ENCODE measurements at places on chromosomes 2 and 18.

- DNase-seq, result peak; percentile 59
Observed at GRCh38 chr2:43169099-43169945, 57.1 kb downstream of the ZFP36L2 start.

- no peak for DNase-seq
Observed at GRCh38 chr18:23885750-23886149, 128.8 kb upstream of the TTC39C start.

- no peak for DNase-seq
Observed at GRCh38 chr2:158822193-158822592, 27.1 kb downstream of the DAPL1 start.

DNA sequence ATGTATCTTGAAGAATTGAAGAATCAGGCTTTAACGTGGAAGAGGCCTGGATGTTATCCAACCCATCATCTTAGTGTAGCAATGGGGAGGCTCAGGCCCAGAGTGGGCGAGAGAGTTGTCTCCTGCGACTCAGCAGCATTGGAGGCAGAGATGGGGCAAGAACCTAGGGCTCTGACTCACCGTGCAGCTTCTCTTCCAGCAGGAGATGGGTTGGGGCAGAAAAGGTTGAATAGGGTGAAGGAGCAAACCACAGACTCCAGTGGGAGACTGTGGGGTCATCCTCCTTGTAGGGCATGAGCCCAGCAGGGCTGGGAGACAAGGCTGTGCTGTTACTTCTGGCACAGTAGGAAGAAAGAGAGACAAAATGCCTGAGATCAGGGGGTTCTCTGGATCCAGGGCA is 1.4 kb downstream of the IL36RN start:
- no peak for DNase-seq

- no peak for DNase-seq
Observed at GRCh38 chr2:215722986-215723630, 287.2 kb upstream of the FN1 start.

DNA sequence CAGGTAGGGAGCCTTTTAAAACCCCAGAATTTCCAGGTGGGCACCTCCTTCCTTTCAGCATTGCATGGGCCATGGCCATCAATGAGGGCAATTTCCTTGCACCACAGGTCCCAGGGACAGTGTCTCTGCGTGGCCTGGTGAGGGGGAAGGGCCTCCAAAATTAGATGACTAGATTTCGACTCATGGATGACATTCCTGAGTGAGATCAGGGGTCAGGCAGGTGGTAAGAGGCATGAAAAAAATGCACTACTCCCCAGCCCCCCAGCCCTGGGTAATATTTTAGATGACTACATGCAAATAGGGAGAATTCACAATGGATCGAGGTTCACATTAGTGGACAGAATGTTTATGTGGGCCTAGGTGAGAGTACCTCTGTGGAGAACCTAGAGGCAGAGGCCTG is 19.0 kb upstream of the IGFBP5 start:
- no peak for DNase-seq

DNA sequence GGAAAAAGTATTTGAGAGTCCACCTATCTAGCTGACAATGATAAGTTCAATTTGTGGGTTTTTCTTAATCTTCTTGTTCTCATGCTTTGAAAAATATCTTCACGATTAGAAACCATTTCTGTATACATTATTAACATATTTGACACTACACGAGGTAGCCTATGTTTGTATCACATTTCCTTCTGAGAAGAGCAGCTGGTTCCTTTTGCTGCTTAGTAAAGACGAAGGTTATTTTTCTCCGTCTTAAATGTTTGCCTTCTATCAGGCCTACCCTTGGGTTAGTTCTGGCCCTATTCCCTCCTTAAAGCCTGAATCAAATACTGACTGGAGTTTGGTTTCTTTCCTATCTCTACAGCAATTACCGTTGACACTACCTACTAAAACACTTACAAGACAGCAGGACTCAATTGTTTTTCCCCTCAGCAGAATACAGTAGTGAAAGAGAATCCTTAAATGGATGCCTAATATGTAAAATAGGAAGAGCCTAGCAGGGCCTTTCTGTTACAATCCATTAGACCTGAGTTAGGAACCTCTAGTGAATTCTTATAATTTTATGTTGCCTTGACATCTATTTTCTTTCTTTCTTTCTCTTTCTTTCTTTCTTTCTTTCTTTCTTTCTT is 790.4 kb downstream of the EPHA4 start:
- no peak for DNase-seq

- no peak for DNase-seq
Observed at GRCh38 chr2:218540015-218540414, 28.1 kb downstream of the USP37 start.

DNA sequence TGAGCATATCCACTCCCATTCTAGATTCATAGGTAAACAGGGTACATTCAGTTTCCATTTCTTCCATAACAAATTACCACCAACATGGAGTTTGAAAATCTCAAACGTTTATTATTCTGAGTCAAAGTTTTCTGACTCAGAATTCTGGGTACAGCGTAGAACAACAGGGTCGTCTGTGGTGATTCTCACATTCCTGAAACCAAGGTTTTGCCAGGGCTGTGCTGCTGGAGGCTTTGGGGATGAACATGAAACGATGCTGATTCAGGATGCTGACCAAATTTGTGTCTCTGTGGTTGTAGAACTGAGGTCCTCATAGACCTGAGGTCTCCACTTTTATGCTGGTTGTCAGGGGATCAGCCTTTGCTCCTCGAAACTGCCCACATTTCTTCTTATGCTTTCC is 255.7 kb downstream of the DSEL start:
- DNase-seq, result no peak

DNA sequence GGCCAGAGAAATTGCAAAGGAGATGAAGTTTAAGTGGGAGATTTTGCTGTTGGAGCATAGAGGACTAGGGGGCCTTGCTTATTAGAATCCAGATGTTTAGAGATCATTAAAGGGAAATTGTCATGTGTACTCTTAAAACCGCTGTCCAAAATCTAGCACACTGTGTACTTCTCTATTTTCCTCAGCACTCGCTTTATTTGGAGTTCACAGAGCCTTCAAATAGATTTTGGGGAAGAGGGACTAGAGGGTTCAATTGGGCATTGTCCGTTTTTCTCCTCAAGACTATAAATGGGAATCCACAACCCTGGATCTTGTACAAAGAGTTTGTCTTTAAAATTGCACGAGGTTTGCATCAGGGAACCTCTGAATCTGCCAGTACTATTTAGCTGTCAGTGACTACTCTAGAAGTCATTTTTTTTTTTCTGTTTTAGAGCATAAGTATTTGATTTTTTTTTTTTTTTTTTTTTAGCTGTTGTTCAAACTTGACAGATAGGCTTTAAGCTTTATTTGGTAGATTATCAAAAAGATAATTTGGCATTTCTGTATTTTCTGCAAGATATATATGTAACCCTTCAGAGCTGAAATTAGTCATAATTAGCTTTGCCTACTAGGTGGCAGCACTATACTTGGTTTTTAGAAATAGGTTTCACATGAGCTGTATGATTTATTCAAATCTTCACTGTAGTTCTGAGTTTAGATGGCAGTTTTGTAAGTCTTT is 14.2 kb downstream of the PMS1 start:
- no peak for DNase-seq

DNA sequence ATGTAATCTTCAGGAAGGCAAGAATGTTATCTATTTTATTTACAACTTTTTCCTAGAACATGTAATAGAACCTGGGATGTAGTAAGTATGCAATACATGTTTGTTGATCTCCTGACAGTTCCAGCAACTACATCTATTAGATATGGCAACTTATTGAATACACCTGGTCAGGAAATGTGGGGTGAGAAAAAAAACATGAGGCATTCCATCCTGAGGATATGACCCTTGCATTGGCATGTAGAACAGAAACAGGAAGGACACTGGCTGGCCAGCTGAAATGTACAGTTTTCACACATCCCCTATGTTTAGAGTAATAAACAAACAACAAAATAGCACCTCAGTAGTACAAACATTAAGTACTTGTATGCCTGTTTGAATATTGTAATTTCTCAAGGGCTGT is 272.6 kb upstream of the NT5C1B start:
- DNase-seq, result no peak

GRCh38 chr2:233976690-233977294 is 59.6 kb downstream of the TRPM8 start:
- DNase-seq, result no peak

DNA sequence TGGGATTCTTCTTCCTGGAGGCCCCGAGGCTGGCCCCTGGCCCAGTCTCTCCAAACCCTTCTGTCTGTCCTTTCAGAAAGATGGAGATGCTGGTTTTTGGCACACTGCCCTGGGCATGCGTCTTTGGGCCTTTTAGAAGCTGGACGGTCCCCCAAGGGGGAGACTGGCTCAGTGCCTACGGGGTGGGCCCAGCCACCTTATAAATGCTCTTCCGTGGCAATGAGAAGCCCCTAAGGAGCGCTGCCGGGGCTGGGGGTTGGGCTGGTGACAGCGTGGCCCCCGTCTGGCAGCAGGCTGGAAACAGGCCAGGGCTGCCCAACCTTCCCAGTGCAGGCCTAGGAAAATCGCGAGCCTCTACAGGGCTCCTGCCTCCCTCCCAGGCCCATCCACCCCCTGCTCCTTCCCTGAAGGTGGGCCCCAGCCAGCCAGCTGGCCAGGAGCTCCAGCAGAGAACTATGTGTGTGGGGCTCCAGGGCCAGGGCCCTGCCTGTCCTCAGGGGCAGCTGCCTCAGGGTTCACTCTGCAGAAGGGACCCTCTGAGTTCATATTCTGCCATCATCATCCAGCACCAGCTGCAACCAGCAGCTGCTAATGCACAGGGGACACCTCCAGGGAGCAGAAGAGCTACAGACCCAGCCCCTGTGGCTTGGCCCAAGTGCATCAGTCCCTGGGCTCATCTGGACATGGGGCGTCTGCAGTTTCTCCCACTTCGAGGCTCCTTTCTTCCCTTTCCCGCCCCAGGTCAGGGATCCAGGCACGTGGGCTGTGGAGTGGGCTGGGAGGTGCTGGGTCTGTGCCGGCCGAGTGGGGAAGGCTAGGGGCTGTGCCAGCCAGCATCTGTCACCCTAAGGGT is 107.6 kb upstream of the OTOS start:
- DNase-seq, result no peak

DNA sequence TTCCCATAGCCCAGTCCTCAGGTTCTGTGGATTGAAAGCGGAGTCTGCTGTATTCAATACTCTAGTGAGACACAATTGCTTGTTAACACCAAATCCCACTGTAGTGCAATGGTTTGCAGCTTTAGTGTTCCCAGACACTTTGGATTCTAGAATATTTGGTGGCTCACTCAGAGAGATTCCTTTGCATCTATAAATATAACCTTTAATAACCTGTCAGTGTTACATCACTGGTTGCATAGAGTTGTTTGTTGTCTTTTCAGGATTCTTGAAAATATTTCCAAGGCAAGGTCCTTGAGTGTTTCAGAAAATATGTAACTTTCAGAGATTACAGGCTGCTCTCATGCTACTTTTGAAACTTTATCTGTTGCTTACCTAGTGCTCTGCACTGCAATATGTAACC is 157.5 kb downstream of the ZEB2 start:
- no peak for DNase-seq

- no peak for DNase-seq
Observed at GRCh38 chr2:120745420-120746111, 9.9 kb downstream of the GLI2 start.

DNA sequence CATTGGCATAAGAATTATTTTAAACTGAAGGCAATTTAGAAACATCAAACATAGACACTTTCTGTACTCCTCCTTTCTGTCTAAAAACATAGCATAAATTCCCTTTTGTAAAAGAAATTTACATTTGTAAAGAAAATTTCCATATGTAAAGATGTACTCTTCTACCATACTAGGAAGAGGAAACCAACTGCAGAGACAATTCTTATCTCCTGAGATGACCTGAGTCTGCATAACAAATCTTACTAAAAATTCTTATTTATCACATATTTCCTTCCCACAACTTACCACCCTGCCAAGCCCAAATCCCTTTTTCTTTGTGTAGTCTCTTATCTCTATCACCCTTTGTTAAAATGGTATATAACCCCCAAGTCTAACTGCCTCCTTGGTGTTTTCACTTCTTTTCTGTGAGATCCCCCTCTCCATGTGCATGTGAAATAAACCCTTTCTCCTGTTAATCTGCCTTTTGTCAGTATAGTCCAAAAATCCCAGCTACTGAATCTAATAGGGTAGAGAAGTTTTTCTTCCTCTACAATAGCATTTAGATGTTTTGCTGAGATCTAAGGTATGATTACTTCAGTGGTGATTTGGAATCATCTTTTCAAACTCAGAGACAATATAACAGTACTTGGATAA is 81.0 kb downstream of the CHN1 start:
- DNase-seq, result no peak

- DNase-seq, result no peak
Observed at GRCh38 chr2:68569604-68570003, 73.8 kb upstream of the PROKR1 start.

GRCh38 chr2:175579646-175580045 is 398.1 kb upstream of the ATP5MC3 start:
- no peak for DNase-seq

DNA sequence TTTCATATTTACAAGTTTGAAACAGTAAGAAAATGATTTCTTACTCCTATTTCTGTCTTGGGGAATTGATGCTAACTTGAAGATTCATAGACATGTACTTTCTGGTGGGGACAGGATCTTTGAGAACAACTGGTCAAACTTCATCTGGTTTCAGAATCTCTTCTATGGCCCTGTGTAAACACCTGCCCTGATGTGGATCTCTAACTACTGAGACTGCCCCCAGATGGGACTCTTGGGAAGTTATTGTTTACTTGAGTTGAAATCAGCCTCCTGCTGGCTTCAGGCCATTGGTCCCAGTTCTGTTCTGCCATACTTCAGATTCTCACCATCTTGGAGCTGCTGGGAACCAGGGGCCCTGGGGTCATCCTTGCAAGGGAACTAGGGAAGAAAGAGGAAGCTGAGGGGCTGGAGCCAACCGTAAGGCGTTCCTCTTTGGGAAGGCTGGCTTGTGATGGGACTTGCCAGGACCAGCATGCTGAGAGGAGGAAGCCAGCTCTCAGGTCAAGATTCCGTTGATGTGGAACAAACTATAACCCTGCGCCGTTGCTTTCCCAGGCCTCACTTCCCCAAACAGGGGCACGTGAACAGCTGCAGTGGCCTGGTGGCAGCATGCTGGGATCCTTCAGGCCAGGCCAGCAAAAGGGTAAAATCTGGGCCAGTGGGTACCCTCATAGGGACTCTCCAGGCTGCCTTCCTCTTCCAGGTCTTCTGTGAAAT is 135.5 kb upstream of the CXCR4 start:
- DNase-seq, result peak; percentile 54

- peak; percentile 51 for DNase-seq
Observed at GRCh38 chr2:191166111-191166755, 15.4 kb upstream of the STAT4 start.

- no peak for DNase-seq
Observed at GRCh38 chr2:20844246-20844645, 21.3 kb upstream of the LDAH start.

GRCh38 chr2:67346718-67347407 is 50.3 kb upstream of the ETAA1 start:
- DNase-seq, result no peak
